Temporal lobe (tissue), 4 donors: ENCODE measurements at places on chromosomes 3 and 15. TPM values are rescaled to one million over a fixed set of nuclear protein-coding genes. Genes with fewer than 3 reads are reported as not detected.

The P2RY12 gene
- total RNA-seq: 15.0 TPM

The TICRR gene
- total RNA-seq: 1.2 TPM

The CPB1 gene
- total RNA-seq: not detected

The DYNLT2B gene
- total RNA-seq: 8.6 TPM

The CLSTN2 gene
- 18.4 TPM for total RNA-seq

The EFL1 gene
- total RNA-seq: 29.3 TPM

The EIF4E3 gene
- 21.4 TPM for total RNA-seq

The C2CD4B gene
- total RNA-seq: 1.2 TPM

The ST6GAL1 gene
- total RNA-seq: 48.4 TPM

The GPR171 gene
- total RNA-seq: not detected

The ADCY5 gene
- total RNA-seq: 22.1 TPM

The ALDH1A3 gene
- 3.9 TPM for total RNA-seq

The CERS3 gene
- total RNA-seq: 0.74 TPM

The ADAMTS9 gene
- total RNA-seq: 20.7 TPM

The GOLGA8O gene
- under 0.01 TPM for total RNA-seq

The C3orf52 gene
- 0.25 TPM for total RNA-seq

The C2CD4A gene
- not detected for total RNA-seq
